ENCODE measurements at places on chromosomes 2 and 18.

DNA sequence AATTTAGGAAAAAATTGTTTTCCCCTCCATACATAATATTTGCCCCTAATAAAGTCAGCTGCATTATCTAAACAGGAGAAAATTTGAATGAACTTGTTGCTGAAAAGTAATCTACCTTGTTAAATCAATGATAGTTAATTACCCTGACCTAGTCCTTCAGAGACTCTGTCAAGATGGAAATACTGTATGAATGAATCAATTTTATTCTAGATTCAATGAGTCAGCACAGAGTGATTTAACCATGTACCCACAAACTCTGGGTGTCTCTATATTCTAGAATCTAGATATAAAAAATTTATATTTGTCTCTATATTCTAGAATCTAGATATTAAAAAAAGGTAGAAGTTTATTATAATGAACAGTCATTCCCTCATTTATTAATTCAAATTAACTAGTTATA is 36.2 kb downstream of the NDUFAF7 start:
- no peak overlapping the region for H3K4me3 ChIP-seq
- H3K27ac ChIP-seq: no peak overlapping the region
- peaks cover 24% of the 10 kb centered on the region for H3K4me1 ChIP-seq
- no peaks in the 10 kb centered on the region for H3K27me3 ChIP-seq
- DNase-seq: no peak

DNA sequence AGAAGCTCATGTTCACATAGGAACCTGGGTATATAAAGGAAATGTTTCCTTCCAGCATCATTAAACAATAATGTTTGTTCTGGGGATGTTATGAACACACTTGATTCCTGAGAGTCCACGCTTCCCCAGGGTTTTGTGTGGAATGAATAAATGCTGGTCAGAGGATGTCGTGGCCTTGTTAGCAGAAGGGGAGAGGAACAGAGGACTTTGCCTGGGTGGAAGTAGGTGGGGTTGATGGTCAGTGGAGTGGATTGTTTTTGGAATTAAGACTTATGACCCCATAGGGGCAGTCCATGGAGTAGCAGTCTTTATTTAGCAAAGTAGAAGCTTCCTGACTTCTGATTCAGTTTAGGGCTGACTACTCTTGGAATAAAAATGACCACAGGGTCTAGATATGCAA is 139.6 kb downstream of the MYO1B start:
- H3K27ac ChIP-seq: peak overlapping the region; percentile 86
- H3K4me1 ChIP-seq: peaks cover 81% of the 10 kb centered on the region
- no peaks in the 10 kb centered on the region for H3K27me3 ChIP-seq
- H3K4me3 ChIP-seq: no peak overlapping the region
- no peak for DNase-seq
- H3K36me3 ChIP-seq: peaks cover 9% of the 10 kb centered on the region

DNA sequence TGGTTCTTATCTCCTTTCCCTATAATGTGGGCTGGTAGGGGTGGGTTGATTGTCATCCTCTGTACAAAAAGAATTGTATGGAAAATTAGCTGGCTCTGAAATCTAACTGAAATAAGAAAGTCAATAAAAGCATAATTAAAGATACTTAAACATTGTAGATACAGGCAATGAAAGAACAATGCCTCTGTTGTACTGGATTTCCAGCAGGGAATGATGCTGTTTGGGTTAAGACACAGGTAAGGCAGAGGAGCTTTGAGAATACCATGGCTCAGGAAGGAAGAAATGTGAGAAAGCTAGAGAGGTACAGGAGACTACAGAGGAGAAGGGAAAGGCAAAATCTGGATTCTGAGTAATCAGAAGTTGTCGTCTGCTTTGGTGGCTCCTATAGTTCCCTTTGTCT is 10.1 kb downstream of the DTNA start:
- no peak overlapping the region for H3K27ac ChIP-seq
- H3K4me1 ChIP-seq: no peaks in the 10 kb centered on the region
- H3K4me3 ChIP-seq: no peak overlapping the region
- peaks cover 4% of the 10 kb centered on the region for H3K36me3 ChIP-seq

GRCh38 chr2:43174368-43174916 is 52.0 kb downstream of the ZFP36L2 start:
- no peak overlapping the region for H3K4me3 ChIP-seq
- no peak overlapping the region for H3K27ac ChIP-seq
- H3K36me3 ChIP-seq: no peaks in the 10 kb centered on the region

- peak; percentile 67 for DNase-seq
- peaks cover 12% of the 10 kb centered on the region for H3K4me1 ChIP-seq
- no peak overlapping the region for H3K4me3 ChIP-seq
These were observed 77.2 kb upstream of the HPCAL1 start for GRCh38 chr2:10225291-10226037.

DNA sequence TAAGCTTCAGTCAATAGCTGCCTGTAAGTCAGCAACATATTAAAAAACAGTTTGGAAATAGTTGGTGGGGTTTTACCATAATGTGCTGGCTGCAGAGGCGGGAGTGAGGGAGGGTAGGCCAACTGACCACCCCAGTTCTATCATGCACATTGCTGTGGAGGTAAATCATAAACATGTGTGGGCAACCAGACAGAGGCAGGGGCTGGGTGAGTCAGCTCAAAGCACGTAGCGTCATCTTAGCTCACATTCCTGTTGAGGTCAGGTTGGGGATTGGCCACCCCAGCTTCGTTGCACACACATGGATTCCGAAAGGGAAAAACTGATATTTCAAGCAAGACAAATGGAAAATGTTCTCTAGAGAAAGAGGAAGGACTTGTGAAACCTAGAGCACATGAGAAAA is 19.5 kb downstream of the GPR45 start:
- H3K4me3 ChIP-seq: no peak overlapping the region
- DNase-seq: no peak
- H3K36me3 ChIP-seq: peaks cover 11% of the 10 kb centered on the region
- peaks cover 28% of the 10 kb centered on the region for H3K4me1 ChIP-seq
- peak overlapping the region; percentile 67 for H3K27ac ChIP-seq

DNA sequence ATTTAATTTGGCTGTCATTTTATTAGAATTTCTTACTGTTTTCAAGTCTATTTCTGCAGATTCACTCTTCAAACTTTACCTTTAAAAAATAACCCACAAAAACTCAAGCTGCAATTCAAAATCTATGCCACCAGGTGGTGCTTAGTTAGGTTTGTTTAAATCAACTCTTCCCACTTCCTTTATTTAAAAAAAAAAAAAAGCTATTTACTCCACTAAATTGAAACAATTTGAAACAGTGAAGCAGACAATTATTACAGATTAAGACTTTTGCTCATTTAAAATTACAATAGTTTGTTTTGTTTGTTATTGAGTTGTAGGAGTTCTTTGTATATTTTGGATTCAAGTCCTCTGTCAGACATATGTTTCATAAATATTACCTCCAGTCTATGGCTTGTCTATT is 300.0 kb downstream of the PDE11A start:
- no peak overlapping the region for H3K4me3 ChIP-seq
- DNase-seq: no peak
- no peaks in the 10 kb centered on the region for H3K4me1 ChIP-seq
- no peak overlapping the region for H3K27ac ChIP-seq
- peaks cover 21% of the 10 kb centered on the region for H3K27me3 ChIP-seq

DNA sequence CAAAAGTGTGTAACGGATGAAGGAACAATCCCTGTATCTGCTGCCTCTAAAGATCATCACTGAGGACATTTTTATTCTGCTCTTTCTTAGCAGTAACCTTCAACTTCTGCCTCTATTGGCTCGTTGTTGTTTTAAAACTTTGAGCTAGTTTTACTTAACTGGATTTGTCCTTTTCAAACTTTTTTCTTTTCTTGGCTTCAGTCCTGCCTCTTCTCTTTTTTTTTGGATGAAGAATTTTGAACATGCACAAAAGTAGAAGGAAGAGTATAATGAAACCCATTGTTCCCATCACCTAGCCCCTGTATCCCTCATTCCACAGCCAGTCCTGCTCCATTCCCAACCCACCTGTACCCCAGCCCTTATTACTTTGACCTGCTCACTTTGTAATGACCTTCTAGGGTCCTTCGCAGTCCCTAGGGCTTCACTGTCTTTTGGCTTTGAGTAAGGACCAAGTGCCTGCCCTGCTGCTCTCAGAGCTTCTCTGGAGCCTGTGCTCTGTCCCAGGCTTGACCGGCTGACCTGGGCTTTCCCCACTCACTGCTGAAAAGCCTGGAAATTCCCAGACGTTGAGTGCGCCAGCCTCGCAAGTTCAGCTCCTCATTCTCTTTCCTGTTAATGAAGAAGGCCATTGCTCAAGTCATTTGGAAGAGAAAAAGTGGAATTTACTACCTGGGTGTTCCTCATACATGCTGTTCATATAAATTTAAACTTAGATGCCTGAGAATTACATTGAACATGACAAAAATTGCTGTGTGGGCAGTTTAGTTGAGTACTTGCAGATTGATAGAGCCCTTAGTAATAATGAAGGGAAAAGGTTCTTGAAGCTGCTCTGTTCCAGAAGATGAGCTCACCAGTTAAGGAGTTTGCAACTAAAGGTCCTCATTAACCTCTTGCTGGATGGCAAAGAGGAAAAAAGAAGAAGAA is 149.3 kb upstream of the ALPP start:
- DNase-seq: no peak
- H3K4me3 ChIP-seq: no peak overlapping the region
- no peaks in the 10 kb centered on the region for H3K36me3 ChIP-seq
- H3K27me3 ChIP-seq: no peaks in the 10 kb centered on the region

GRCh38 chr2:203062126-203062525 is 47.5 kb downstream of the NBEAL1 start:
- H3K27ac ChIP-seq: peak overlapping the region; percentile 69
- H3K27me3 ChIP-seq: no peaks in the 10 kb centered on the region
- H3K4me1 ChIP-seq: peaks cover 16% of the 10 kb centered on the region
- no peak for DNase-seq

- no peaks in the 10 kb centered on the region for H3K36me3 ChIP-seq
- H3K27me3 ChIP-seq: peaks cover 17% of the 10 kb centered on the region
- H3K27ac ChIP-seq: no peak overlapping the region
- H3K4me3 ChIP-seq: no peak overlapping the region
These were observed 368.4 kb upstream of the SLC8A1 start for GRCh38 chr2:40820319-40820718.

DNA sequence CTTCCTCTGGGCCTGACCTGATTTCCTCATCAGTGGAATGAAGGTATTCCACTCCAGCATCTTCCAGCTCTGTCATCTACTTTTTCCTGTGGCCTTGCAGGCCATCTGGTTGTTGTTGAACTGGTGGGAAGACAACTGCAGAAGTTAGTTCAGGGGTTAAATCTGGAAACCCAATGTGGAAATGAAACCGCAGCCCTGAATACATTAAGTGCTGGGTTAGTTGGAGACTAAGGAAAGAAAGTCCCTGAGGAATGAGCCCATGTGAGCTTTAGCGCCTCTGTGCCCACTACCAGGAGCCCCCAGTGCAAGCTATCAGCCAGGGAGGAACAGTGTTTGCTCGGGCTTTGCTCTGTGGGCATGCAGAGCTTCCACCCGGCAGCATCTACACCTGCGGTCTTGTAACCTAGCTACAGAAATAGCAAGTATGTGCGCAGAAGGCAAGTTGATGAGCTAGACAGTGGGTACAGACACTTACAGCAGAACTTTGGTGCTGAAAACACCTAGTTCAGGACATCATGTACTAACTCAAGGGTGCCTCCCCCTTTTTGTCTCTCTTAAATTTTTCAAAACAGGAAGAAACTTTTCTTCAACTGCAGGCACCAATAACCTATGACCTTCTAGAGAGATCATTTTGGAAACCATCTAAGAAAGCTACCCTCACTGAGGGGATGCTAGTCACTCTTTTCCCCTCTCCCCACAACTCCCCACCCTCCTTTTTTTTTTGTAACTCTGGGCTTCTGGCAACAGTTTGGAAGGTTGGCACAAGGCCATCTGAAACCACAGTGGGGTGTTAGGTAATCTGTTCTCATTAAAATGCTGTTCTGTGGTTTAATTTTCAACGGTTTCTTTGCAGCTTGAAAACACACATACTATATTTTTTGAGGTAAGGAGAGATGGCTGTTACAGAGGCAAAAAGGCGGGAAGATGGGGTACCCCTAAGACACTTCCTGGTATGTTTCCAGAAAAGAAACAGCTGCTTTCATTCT is 18.3 kb upstream of the CXCR4 start:
- H3K4me1 ChIP-seq: no peaks in the 10 kb centered on the region
- DNase-seq: no peak
- H3K27me3 ChIP-seq: peaks cover 25% of the 10 kb centered on the region
- no peak overlapping the region for H3K4me3 ChIP-seq
- no peak overlapping the region for H3K27ac ChIP-seq

GRCh38 chr2:240403396-240404104 is 31.9 kb upstream of the GPC1 start:
- no peak for DNase-seq
- no peak overlapping the region for H3K4me3 ChIP-seq
- no peaks in the 10 kb centered on the region for H3K36me3 ChIP-seq

- H3K27ac ChIP-seq: no peak overlapping the region
- peak; percentile 27 for DNase-seq
- no peaks in the 10 kb centered on the region for H3K4me1 ChIP-seq
- peaks cover 54% of the 10 kb centered on the region for H3K27me3 ChIP-seq
These were observed 41.6 kb downstream of the NPPC start for GRCh38 chr2:231884438-231885140.

DNA sequence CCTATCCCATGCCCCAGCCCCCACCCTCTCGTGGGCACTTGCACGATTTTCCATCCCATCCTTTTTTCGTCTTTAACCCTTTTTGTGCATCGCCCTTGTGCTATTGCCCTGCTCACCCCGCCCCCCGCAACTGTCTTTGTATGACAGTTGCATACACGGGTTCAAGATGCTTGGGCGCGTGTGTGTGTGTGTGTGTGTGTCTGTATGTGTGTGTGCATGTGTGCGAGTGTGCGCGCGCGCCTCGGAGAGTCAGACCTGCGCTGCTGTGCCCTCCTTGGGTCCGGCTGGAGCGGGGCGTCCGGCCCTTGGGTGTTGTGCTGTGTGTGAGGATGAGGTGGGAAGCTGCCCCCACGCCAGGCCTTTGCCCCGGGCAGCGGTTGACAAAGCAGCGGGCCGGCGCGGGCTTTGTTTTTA is 230.7 kb downstream of the HAUS1 start:
- no peak overlapping the region for H3K27ac ChIP-seq
- H3K4me3 ChIP-seq: peak overlapping the region; percentile 78
- no peak for DNase-seq
- no peaks in the 10 kb centered on the region for H3K36me3 ChIP-seq

GRCh38 chr2:119546447-119546767 is 2.2 kb downstream of the CFAP221 start:
- H3K27ac ChIP-seq: no peak overlapping the region
- DNase-seq: no peak
- H3K4me1 ChIP-seq: peaks cover 7% of the 10 kb centered on the region
- no peak overlapping the region for H3K4me3 ChIP-seq

DNA sequence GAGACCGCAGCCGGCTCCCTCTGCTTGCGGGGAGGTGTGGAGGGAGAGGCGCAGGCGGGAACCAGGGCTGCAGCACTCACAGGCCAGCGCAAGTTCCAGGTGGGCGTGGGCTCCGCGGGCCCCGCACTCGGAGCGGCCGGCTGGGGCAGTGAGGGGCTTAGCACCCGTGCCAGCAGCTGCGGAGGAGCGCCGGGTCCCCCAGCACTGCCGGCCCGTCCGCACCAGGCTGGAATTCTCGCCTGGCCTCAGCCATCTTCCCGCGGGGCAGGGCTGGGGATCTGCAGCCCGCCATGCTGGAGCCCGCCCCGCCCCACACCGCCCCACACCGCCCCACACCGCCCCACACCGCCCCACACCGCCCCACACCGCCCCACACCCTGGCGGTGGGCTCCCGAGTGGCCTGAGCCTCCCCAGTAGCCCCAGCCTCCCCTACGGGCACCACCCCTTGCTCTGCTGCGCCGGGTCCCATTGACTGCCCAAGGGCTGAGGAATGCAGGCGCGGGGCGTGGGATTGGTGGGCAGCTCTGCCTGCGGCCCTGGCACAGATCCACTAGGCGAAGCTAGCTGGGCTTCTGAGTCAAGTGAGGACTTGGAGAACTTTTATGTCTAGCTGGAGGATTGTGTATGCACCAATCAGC is 123.9 kb upstream of the MGAT5 start:
- no peaks in the 10 kb centered on the region for H3K27me3 ChIP-seq
- H3K36me3 ChIP-seq: no peaks in the 10 kb centered on the region
- no peak overlapping the region for H3K27ac ChIP-seq
- no peak for DNase-seq

All from chondrocyte (in vitro differentiated cells).